ENCODE measurements at places on chromosomes 2 and 18. TPM values are rescaled to one million over a fixed set of nuclear protein-coding genes. Genes with fewer than 3 reads are reported as not detected.

The FLACC1 gene
- polyA plus RNA-seq = 0.44 TPM

The PRSS56 gene
- polyA plus RNA-seq = not detected

The WDPCP gene
- 5.5 TPM for polyA plus RNA-seq

The GULP1 gene
- 35.0 TPM for polyA plus RNA-seq

The CYS1 gene
- 1.2 TPM for polyA plus RNA-seq

The RAPGEF4 gene
- 0.30 TPM for polyA plus RNA-seq

The SLC4A5 gene
- polyA plus RNA-seq = 1.1 TPM

The FAM136A gene
- 50.6 TPM for polyA plus RNA-seq

The GPBAR1 gene
- polyA plus RNA-seq = 0.08 TPM

The AP1S3 gene
- 6.1 TPM for polyA plus RNA-seq
